Endothelial cell of umbilical vein (primary cell): ENCODE measurements at places on chromosomes 3 and 15. TPM values are rescaled to one million over a fixed set of nuclear protein-coding genes. Genes with fewer than 3 reads are reported as not detected.

The BCL2A1 gene
- not detected in 2 replicates for total RNA-seq

The EIF4E3 gene
- total RNA-seq: 4.9 and 7.6 TPM in 2 replicates

The CLEC3B gene
- not detected in 2 replicates for total RNA-seq

The HAUS2 gene
- 33.5 and 37.8 TPM in 2 replicates for total RNA-seq

DNA sequence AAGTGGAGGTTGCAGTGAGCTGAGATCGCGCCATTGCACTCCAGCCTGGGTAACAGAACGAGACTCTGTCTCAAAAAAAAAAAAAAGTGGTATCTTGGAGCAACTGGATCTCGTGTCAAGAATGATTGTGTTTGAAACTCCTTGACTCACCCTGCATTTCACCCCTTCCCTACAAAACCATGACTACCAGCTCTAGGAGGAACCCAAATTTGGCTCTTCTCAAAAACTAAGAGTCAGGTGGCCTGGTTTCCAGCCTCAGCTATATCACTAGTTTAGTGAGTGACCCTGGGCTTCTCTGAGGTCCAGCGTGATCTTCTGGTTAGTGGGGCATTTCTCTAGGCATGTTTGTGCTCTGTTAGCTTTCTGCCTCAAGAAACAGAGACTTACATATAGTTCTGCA lies 222.1 kb downstream of the FAM43A start:
- DNase-seq: no peak

DNA sequence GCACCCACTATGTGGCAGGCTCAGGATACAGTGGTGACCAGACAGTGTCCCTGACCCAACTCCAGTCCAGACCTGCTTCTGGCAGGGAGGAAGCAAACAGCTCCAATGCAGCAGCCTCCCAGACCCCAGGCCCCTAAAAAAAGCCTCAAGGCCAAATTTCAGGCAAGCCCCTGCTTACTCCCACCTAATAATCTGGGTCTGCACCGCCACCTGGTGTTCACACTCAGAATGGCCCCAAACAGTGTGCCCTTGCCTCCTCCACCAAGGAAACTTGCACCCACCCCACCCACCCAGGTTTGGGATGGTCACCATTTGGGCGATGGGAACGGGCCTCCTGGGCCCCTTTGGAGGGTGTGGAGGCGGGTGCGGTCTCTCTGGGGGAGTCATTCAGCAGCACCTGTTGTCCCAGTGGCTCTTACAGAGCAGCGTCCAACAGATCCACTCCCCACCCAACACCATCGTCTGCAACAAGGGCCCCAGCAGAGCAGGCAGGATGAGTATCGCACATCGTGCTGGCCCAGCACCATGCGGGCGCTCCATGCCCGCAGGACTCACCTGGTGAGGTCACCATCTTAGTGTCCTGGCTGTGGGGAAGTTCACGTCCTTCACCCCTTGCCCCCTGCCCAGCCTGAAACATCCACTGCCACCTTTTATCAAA lies 17.3 kb downstream of the C3orf18 start:
- DNase-seq: peak; percentile 52

DNA sequence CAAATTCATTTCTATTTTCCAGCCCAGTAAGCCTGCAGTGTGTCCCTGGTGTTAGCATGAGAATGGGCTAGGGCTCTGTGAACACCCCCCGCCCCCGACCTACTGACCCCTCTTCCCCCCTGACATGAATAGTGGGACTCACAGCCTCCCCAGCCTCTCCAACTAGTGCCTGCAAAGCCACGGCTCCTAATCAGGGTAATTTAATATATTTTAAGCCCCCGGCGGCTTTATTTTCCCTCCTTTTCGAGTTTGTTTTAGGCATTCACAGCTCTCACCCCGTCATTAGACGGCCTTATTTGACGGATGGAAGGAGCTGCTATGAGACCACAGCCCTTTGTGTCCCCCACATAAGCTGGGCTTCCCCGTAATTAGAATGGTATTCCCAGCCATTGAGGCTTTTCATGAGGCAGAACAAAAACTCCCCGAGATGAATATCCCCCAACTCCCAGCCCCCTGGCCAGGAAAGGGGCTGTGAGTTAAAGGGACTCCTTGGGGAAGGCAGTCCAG lies 78.3 kb upstream of the POLG start:
- DNase-seq: no peak

- no peak for DNase-seq
These were observed 8.3 kb downstream of the IL5RA start for GRCh38 chr3:3101660-3102458.

DNA sequence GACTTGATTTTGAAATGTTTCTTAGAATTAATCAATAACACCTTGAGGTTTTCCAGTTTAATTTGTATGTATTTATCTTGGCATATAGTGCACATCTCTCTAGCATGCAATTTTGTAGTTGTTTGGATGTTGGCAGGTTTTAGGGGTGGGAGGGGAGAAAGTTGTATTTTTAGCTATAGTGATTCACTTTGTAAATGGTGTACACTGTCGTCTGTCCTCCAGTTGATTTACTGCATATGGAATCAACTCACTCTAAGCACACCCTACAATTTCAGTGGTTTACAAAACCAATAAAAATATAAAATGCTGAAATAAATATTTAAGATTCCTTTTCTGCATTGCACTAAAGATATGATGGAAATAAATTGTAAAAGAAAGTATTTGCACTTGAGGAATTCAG lies 199.1 kb downstream of the CDIN1 start:
- no peak for DNase-seq

GRCh38 chr3:75171630-75172230 lies 492.4 kb upstream of the FRG2C start:
- DNase-seq: no peak

GRCh38 chr3:60609446-60609845 lies 641.8 kb downstream of the FHIT start:
- DNase-seq: no peak

DNA sequence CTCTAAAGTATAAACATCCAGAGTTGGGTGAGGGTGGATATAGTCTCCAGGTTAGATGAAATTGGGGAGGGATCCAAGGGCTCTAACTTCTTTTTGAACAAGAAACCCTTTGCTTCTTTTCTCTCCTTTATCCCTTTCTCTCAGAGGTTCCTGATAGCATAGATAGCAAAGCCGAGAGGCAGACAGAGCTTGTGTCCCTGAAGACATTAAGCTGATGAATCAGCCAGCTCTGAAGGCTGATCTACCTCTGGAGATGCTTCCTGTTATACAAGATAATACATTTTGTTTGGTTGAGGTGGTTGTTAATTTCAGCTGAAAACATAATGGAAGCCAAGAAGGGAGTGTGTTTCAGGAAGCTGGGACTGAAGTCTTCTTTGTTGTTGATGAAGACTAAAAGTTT lies 193.2 kb downstream of the PDCD6IP start:
- DNase-seq: no peak

GRCh38 chr3:153290268-153291015 lies 128.4 kb downstream of the RAP2B start:
- peak; percentile 43 for DNase-seq

DNA sequence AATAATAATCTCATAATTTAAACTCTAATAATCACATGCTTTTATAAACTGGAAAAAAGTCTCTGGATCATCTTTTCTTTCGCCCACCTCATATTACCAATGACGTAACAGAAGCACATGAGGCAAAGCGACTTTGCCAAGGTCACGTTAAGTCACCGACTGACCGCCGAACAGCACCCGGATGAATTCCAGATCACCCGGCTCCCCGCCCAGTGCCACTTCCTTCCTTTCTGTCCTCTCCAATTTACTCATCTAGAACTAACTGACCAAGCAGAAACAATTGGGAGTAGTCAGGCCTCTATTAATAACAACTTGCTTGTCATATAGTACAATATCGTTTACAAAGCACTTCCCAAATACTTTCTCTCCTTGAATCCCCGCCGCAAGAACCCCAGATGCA lies 21.1 kb downstream of the FGF12 start:
- DNase-seq: no peak

- DNase-seq: no peak
These were observed 6.0 kb downstream of the NCKIPSD start for GRCh38 chr3:48679411-48680391.

GRCh38 chr3:39011191-39011736 lies 40.5 kb downstream of the SCN11A start:
- no peak for DNase-seq

DNA sequence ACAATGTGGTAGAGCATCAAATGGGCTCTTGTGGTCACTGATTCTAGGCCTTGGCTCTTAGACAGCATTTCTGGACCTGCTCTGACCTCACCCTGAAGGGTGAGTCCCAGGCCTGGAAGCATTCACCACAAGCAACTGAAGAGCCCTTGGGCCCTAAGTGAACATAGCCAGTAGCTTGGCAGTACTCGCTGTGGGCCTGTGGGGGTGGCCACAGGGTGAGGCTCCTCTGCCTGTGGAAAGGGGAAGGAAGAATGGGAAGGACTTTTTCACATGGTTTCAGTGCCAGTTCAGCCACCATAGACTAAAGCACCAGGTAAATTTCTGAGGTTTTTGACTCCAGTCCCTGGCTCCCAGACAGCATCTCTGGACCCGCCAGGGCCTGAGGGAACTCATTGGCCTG lies 5.1 kb upstream of the ZSCAN2 start:
- no peak for DNase-seq

GRCh38 chr15:52082197-52083036 lies 30.2 kb downstream of the BCL2L10 start:
- DNase-seq: no peak

DNA sequence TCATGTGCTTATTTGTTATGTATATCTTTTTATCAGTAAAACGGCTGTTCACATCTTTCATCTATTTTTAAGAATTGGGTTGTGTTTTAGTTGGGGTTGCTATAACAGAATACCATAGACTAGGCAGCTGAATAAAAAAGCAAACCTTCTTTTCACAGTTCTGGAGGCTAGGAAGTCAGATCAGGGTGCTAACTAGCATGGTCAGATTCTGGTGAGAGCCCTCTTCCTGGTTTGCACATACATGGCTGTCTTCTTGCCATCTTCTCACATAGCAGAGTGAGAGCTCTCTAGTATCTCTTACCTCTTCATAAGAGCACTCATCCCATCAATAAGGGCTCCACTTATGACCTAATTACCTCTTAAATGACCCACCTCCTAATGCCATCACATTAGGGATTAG lies 33.8 kb downstream of the NMD3 start:
- DNase-seq: no peak

DNA sequence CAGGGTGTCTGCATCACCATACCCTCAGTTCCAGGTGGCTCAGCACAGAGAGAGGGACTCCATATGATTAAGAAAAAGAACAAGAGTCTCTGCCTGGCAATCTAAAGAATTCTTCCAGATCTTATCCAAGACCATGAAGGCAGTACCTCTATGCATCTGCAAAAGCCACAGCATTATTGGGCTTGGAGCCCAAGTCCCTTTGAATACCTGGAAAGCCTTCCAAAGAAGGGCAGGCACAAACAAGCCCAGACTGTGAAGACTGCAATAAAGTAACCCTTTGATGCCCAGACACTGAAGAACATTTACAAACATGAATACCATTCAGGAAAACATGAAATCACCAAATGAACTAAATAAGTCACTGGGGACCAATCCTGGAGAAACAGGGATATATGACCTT lies 60.9 kb upstream of the DIPK2A start:
- no peak for DNase-seq
